Camera-type eye (tissue), 1 donor: ENCODE measurements at places on chromosomes 2 and 18. TPM values are rescaled to one million over a fixed set of nuclear protein-coding genes. Genes with fewer than 3 reads are reported as not detected.

Gene DSG1
- total RNA-seq: 8.5 TPM

Gene ZNF521
- total RNA-seq: 99.6 TPM

Gene CHAC2
- 2.2 TPM for total RNA-seq

Gene KRTCAP3
- not detected for total RNA-seq

Gene STARD6
- total RNA-seq: not detected

Gene TNFAIP6
- total RNA-seq: 7.2 TPM

Gene DPP10
- total RNA-seq: 22.3 TPM

Gene DIPK1C
- 25.5 TPM for total RNA-seq

Gene CFC1
- 0.55 TPM for total RNA-seq

Gene ARL4C
- 43.8 TPM for total RNA-seq

Gene TM4SF20
- not detected for total RNA-seq
